ENCODE measurements at places on chromosomes 13 and 19. TPM values are rescaled to one million over a fixed set of nuclear protein-coding genes. Genes with fewer than 3 reads are reported as not detected.

Gene SUGP1
- total RNA-seq: 13.6 TPM

Gene SHANK1
- total RNA-seq: 6.8 TPM

Gene MISP
- not detected for total RNA-seq

Gene MBD3L4
- total RNA-seq: not detected

Gene NAT14
- total RNA-seq: 8.4 TPM

Gene S1PR4
- 2.1 TPM for total RNA-seq

Gene SLITRK5
- total RNA-seq: 2.6 TPM

Gene NCR1
- total RNA-seq: not detected

Gene SIGLEC10
- total RNA-seq: 1.6 TPM

Gene S1PR2
- total RNA-seq: 9.9 TPM

Gene CLEC17A
- total RNA-seq: 0.52 TPM

Gene ZNF229
- 6.8 TPM for total RNA-seq

Gene ZSWIM9
- total RNA-seq: 1.6 TPM

Gene PEG3
- 126 TPM for total RNA-seq

Gene ZNF850
- 3.7 TPM for total RNA-seq

Gene DBP
- 6.8 TPM for total RNA-seq

Measured in skeletal muscle tissue (tissue), 5 donors.